ENCODE measurements at places on chromosomes 16 and 17.

DNA sequence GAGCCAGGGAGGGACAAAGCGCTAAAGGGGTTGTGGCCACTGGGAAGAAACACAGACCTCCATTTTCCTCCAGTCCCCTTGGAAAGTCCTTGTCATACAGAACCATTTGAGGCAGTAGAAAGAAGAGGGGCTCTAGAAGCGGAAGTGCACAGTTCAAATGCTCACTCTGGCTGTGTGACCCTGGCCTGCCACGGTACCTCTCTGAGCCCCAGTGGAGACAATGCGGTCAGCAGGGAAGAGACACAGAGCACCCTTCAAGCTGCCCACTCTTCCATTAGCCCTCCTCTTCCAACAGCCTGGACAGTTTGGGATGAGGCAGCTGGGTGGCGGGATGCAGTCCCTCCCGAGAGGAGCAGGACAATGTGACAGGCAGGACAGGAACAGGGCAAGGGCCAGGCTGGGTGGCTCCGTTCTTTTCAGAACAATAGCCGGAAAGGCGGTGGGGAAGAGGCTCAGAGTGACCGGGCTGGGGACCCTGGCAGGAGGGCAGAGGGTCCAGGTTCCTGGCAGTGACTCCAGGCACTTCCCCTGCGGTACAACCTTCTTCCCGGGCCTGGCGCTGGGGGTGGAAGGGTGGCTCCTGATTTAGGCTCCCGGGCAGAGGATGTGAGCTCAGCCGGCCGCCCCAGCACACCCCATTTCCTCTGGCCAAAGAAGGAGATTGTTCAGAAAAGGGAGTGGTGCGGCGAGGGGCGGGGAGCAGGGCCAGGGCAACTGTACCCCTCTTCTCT lies 5.6 kb downstream of the CASKIN2 start:
- no peak for DNase-seq

DNA sequence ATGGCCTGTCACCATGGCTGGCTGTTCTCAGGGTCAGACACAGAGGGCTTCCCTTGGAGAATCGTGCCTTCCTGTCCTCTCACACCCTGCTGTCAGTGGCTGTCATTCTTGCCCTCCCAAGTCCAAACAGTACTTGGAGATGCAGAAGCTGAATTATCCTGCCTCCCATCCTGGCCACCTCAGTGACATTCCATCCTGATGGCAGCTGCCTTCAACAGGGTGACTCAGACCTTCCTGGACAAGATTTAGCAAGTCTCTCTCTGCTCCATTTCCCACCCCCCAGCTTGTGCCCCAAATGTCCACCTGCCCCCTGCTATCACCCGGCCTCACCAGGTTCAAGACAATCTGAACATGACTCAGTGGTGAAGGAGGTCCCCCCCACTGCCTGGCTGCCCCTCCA lies 4.8 kb upstream of the KRT36 start:
- DNase-seq: no peak

- no peak for DNase-seq
Observed at GRCh38 chr16:31525113-31525512, 2.6 kb upstream of the AHSP start.

DNA sequence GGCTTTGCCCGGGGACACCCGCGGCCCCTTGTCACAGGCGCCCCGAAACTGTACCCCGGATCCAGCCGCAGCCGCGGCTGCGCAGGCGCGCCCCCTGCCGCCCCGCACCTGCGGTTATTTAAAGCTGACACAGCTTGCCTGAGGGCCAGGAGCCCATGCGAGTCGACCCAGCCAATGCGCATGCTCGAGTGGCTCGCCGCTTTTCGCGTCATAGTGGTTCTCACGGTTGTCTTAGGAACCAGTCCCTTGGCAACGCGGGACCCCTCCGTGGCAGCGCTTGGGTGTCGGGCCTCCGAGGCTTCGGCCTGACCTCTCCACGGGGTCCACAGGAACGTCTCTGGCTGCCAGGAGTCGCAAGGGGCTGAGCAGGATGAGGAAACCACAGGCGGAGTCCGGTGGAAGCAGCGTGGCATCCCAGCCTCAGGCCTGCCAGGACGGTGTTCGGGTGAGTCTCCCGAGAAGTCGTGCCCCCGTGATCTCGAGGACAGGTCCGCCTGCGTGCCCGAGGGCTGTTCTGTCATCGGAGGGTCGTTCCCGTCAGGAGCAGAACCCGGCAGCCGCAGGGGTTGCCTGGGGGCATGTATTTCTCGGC lies 716.9 kb downstream of the KCNJ18 start:
- DNase-seq: no peak

- DNase-seq: no peak
Observed at GRCh38 chr17:14579716-14580115, 278.8 kb downstream of the HS3ST3B1 start.

- no peak for DNase-seq
Observed at GRCh38 chr16:2971134-2971984, 2.2 kb downstream of the PAQR4 start.

GRCh38 chr16:89890200-89890599 lies 16.8 kb downstream of the TCF25 start:
- no peak for DNase-seq

DNA sequence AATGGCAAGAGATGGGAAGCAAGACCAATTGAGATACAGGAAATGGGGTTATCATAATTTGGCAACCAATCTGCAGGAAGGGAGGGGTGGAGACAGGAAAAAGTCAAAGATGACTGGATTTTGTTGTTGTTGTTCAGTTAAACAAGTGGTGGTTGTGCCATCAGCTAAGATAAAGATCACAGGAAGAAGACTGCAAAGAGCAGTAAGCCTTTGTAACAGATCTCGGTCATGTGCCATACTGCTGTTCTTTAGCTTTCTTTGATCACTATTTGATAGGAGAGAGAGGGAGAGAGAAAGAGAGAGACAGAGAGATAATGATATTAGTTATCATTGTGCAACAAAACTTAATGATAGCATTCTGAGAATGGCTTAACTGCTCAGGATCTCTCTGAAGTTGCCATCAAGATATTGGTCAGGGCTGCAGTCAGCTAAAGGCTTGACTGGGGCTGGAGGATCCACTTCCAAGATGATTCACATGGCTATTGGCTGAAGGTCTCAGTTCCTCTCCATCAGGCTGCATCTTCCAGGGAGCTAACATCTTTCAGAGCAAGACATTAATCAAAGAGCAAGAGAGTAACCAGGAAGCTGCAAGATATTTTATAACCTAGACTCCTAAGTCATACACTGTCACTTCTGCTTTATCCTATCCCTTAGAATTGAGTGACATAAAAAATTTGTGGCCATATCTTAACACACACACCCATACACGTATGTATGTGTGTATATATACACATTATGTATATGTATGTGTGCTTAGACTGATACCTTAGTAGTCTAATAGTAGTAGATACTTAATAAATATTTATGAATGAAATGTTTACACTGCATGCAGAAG lies 405.0 kb downstream of the SHISA9 start:
- DNase-seq: no peak
